ENCODE measurements at places on chromosomes 4 and X.

DNA sequence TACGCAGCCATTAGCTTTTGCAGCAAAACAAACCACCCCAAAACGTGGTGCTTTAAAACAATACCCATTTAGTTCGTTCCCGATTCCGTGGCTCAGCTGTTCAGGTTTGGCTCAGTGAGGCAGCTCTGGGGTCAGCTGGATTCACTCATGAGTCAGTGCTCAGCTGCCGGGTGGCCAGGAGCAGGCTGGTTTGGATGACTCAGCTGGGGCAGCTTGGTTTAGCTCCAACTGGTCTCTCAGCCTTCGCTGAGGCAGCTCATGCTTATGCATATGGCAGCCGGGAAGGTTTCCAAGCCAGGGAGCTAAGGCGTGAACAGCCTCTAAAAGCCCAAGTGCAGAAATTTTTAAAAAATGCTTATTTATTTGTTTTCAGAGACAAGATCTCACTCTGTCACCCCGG, 13.3 kb upstream of the CD99 start:
- no peak for DNase-seq

DNA sequence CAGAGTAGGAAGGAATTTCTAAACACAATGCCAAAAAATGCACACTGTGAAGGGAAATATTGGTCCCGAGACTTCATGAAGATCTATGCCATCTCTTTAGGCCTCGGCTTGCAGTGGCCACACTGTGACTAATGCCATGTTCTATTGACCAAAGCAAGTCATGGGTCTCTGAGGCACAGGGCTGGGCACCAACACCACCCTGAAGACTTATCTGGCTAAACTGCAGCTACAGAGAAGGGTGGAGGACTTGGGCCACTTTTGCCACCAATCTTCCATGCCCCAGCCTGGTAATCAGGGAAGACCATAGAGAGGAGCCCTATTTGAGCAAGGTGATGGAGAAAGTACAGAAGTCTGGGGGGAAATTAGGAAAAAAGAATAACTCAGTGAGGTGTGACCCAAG, 42.1 kb downstream of the HMX1 start:
- no peak for DNase-seq

- DNase-seq = no peak
Observed at GRCh38 chr4:67546971-67547370, 1.7 kb upstream of the CENPC start.

- DNase-seq = no peak
Observed at GRCh38 chr4:57077550-57078343, 32.4 kb downstream of the IGFBP7 start.

GRCh38 chr4:156476359-156476758, 495.2 kb downstream of the PDGFC start:
- no peak for DNase-seq

- DNase-seq = no peak
Observed at GRCh38 chrX:16797841-16798240, 11.6 kb downstream of the TXLNG start.

- DNase-seq = no peak
Observed at GRCh38 chrX:11341274-11342201, 48.3 kb downstream of the AMELX start.

GRCh38 chrX:56000174-56000573, 232.0 kb upstream of the KLF8 start:
- no peak for DNase-seq
